SHP77 treated with DMSO at 0.1 percent for 48 hours (cell line): ENCODE measurements at places on chromosomes 11 and 22.

- DNase-seq, result no peak
Observed at GRCh38 chr11:130159657-130160497, at the start of gene ST14. TSS of gene ST14 (plus strand) at chr11:130159782. CDS start at chr11:130159980, 198 bp downstream.

DNA sequence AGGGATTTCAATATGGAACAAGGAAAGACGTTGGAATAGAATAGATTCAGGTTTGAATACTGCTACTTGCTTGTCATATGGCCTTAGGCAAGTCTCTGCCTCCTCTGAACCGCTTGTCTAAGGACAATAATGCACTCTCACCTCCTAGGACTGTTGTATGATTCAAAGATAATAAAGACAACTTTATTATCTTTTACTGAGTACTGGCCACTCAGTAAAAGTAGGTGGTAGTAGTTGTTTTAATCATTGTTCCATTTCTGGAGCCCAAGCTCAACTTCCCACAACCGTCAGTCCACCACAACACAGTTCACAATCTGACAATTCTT lies 134.2 kb downstream of the ME3 start:
- no peak for DNase-seq

GRCh38 chr11:83676056-83676601 lies 390.0 kb upstream of the CCDC90B start:
- DNase-seq, result no peak

- no peak for DNase-seq
Observed at GRCh38 chr22:42401535-42402334, 30.5 kb downstream of the NFAM1 start.

GRCh38 chr22:26431261-26431995 lies 2.4 kb downstream of the ASPHD2 start:
- no peak for DNase-seq
